Activated CD4-positive, alpha-beta T cell treated with anti-CD3 and anti-CD28 coated beads, Interleukin-2, amount 50 U/mL, for 24 hours (primary cell): ENCODE measurements at places on chromosomes 1 and 21.

DNA sequence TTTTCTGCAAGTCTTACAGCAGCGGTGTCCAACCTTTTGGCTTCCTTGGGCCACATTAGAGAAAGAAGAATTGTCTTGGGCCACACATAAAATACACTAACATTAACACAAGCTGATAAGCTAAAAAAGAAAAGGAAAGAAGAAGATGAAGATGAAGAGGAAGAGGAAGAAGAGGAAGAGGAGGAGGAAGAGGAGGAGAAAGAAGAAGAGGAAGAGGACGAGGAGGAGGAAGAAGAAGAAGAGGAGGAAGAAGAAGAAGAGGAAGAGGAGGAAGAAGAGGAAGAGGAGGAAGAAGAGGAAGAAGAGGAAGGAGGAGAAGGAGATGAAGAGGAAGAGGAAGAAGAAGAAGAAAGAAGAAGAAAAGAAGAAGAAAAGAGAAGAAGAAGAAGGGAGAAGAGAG is 230.7 kb downstream of the DENND1B start:
- no peak for DNase-seq

DNA sequence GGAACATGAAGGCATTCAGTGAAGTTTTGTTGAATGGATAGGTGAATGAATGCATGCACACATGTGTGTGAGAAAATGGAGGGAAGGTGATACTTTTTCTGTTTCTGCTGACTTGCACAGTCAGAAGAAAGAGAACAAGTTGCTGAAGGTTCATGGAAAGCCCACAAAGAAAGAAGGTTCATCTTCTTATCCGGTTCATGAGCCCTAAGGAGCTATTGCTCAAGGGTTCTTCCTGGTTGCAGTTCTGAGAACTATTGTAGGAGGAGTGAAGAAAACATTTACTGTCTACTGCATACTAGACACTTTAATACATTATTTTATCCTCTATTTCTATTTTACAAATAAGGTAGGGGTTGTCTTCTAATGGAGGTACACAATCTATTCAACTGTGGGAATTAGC is 13.4 kb upstream of the NIBAN1 start:
- DNase-seq = no peak

DNA sequence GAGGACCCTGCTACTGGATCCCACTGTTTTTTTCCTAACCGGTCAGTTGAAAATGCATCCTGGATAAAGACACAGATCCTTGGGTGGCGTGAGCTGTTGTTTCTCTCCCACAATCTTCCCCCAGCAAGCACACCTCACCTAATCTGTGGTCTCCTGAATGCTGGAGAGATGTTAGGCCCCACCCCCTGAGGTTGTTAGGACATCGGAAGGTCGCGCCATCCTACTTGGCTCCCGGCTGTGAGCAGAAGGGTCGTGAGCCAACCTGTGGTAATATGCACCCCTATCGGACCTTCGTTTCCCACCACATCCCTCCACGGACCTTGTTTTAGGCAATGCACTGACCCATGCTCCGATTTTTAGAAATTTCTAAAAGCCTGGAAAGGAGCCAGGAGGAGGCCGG is 89.9 kb upstream of the IPO9 start:
- no peak for DNase-seq

DNA sequence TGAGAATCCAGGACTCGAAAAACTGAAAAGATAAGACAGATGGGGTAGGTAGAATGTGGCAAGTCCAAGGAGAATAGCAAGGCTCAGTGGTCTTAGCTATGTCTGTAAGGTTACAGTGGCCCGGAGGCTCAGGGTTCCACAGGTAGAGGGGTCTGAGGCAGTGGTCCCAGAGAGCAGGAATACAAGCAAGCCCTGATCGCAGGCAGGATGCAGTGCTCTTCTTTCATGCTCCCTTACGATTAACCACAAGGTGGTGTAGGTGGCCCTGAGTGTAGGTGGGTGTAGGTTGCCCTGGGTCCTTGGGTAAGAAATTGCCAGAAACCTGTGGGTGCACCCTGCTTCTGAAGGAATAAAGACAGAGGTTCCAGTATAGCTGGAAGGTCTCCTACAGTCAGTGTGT is 99.1 kb upstream of the RAB3GAP2 start:
- DNase-seq = no peak

DNA sequence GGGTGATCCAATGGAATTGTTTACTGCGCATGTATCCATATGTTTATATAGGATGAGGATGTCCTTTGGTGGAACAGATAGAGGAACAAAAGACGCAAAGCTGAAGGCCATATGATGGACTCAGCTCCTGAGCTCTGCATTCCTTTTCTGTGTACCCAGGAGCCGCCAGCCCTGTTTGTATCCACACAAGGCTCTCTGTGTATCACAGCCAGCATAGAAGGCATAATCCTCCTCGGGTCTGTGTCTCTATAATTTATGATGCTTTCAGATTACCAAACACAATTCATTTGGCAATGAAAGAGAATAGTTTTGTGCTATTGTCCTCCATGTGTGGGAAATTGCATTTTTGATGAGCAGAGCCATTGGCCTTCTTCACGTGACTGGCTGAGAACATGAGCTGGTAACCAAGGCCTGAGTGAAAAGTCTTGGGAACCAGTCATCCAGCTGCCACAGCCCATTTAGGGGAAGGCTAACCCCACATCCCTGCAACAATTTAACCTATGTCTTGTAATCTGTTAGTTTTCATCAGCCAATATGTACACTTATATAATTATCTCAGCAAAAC is 119.2 kb downstream of the PBX1 start:
- DNase-seq = no peak

DNA sequence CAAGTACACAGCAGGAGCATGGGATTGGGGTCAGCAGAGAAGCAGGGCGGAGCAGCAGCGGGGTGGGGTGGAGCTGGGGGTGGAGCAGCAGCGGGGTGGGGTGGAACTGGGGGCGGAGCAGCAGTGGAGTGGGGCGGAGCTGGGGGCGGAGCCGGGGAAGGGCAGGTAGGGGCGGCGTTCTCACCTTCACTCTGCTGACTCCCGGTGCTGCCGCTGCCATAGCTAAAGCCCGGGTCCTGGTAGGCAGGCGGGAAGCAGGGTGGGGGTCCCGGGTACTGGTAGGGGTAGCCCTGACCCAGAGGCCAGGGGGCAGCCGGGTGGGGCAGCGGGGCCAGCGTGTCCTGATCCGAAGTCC is 6.7 kb downstream of the TAS1R3 start:
- no peak for DNase-seq

DNA sequence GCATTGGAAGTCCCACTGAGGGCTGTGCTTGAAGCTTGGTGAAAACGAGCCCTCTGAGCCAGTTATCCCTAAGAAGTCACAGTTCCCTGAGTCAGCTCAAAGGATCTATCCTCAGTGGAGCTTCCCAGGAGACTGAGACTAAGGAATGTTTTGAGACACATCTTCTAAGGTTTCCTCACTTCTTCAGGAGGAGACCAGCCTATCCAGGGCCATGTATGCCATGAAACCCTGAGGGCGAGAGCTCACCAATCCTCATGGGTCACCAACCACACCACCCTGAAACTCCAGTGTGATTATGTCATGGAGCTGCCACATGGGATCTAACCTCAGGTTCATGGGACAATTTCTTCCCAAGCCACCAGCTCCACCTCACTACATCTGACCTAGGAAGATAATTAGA is 7.6 kb upstream of the TIE1 start:
- no peak for DNase-seq

GRCh38 chr1:2991753-2992495 is 29.3 kb upstream of the ACTRT2 start:
- no peak for DNase-seq

- no peak for DNase-seq
Measured at GRCh38 chr1:64223329-64224151, 20.1 kb downstream of the UBE2U start.

GRCh38 chr21:41501919-41502318 is 6.0 kb downstream of the TMPRSS2 start:
- DNase-seq = no peak

DNA sequence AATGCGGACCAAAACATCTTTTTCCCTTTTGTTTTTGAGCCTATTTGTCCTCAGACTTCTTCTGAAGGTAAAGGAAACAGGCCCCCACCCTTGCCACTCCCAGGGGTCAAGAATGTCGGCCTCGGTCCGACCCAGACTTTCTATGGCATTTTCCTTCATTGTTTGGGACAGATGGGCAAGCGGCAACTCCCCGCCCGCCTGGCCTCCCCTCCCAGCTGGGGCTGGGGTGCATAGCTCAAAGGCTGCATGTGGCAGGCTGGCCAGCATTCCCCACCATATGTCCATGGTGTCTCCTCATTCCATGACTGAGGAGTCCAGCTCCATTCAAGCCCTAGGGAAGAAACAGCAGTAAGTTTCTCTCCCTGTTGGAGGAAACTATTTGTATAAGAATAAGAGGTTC is 29.4 kb upstream of the TSPEAR start:
- no peak for DNase-seq

DNA sequence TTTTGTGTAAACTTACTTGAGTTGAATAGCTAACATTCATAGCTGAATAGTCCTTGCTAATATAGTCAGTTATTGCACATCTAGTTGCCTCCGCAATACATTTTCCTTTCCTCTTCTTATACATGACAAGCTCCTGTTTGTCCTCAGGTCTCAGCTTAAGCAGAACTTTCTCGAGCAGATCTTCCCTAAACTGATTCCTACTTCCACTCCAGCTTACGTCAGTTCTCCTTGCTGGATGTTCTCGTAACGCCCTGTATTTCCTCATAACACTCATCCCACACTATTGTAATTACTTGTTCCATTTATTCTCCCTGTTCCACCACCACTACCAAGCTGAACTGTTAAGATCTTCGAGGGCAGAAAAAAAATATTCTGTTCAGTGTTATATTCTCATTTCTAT is 15.1 kb upstream of the OMA1 start:
- no peak for DNase-seq

DNA sequence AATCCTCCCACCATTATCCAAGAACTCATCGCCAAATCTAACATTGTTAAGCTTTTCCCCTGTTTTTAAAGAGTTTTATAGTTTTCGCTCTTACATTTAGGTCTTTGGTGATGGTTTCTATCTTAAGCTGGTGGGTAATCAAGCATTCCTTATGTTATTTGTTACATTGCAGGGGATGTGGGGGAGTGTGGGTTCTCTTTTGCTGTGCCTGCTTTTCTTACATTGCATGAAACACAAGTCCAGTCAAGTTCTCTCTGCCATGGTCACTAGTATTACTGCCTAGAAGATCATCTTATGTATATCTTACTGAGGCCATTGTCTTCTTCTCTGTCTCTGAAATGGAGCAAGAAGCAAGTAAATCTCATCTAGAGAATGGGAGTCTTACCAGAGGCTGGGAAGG is 27.3 kb upstream of the S100A7 start:
- DNase-seq = no peak

DNA sequence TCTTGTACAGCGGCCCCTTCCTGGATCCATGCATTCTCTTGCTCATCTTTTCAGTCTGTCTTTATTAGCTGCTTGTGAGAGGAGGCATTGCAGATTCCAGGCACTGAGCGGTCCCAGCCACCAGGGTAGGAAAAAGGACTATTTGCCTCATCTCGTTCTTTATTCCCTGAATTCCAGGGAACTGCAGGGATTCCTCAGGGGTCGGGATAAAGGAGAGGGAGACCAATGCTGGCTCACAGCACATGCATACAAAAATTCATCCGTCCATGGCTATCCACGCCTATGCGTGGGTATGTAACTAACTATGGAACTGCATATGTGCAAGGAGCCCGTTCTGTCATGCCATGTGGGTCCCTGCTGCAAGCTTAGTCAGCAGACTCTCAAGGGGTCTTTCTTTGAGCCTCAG is 879 bp upstream of the PLPPR5 start:
- no peak for DNase-seq

GRCh38 chr1:36135796-36136195 is 10.8 kb upstream of the COL8A2 start:
- DNase-seq = no peak

DNA sequence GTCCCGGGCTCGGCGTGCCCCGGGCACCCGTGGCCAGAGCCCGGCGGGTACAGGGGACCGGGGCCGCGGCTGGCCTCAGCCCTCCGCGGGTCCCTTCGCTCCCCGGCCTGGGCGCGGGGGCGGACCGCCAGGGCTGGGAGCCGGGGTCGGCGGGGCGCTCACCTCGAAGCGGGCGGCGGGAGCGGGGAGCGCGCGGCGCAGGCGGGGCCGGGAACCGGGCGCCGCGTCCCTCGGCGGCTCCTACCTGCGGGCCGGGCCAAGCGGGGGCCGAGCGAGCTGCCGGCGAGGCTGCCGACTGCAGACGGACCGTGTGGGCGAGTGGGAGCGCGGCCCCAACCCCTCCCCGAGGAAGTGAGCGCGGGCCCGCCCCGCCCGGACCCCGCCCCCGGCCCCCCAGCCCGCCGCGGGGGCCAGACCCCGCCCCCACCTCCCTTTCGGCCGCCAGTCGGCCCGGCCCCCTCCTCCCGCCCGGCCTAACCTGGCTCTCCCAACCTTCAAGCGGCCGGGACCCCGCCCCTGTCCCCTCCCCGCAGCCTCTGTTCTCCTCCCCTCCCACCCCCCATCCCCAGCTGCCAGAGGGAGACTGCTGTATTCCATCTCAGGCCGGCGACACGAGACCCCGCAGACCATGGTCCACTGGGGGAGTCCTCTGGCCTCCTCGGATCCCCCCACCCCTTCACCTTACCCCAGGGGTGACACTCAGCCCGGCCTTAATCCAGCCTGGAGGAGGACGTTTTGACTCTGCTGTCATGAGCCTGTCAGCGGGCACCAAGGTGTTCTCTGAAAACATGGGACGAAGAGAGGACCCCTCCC is at the start of gene FHL3:
Gene FHL3 (minus strand): TSS at position 320 of the 813 bp plus-strand sequence. CDS start 6,102 bp downstream, outside the sequence.
- DNase-seq = no peak

DNA sequence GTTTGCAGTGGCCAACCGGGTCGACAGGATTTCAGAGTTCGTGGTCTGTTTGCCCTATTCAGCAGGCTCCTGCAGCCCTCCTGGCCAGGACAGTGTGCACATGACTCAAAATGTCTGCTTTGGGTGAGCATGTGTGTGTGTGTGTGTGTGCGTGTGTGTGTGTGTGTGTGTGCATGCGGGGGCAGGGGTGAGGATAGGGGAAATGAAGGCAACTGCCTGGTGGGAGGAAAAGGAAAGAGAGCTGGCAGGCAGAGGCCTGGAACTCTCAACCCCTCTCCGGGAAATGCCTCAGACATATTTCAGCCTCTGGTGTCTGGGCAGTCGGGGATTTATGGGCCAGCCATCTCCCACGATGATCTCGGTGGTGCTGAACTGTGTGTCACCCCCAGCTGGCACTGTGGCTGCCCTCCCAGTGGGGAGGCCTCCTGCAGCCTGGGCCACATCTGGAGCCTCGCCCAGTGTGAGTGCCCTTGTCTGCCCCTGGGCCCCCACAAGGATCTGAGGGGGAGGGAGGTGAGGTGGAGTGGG is 15.2 kb downstream of the CDCP2 start:
- DNase-seq = no peak

GRCh38 chr1:209607102-209607794 is 23.7 kb downstream of the CAMK1G start:
- DNase-seq = no peak

- DNase-seq = no peak
Measured at GRCh38 chr1:202078241-202078640, 44.5 kb upstream of the GPR37L1 start.

GRCh38 chr1:48878191-48878940 is 101.7 kb upstream of the BEND5 start:
- no peak for DNase-seq

DNA sequence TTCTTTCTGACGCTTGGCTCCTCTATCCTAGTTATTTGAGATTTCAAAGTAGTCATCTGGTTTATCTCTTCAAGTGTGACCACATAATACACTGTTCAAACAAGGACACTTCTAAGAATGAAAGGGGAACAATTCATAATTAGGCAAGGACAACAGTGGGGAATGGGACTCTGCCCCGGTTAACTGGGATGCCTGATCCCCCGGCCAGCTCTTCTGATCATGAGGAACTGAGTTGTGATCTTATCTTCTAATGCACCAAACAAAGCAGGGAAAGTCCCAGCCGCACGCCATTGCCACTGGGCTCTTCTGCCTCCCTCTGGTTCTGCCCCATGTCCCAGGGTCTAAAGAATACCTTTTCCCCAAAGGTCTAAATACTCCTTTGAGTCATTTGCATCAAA is 158.2 kb upstream of the IRF2BP2 start:
- no peak for DNase-seq
